MV-4-11 (cell line): ENCODE measurements at places on chromosomes 5 and 9.

- no peak for DNase-seq
Measured at GRCh38 chr5:41410307-41410706, 100.1 kb downstream of the PLCXD3 start.

- DNase-seq: peak; percentile 4
Measured at GRCh38 chr5:157710882-157711281, 20.3 kb upstream of the THG1L start.

GRCh38 chr5:150611026-150611425, 29.4 kb upstream of the SYNPO start:
- DNase-seq: no peak

GRCh38 chr9:37030611-37030939, 3.5 kb downstream of the PAX5 start:
- no peak for DNase-seq

GRCh38 chr5:124741711-124742496, 4.5 kb downstream of the ZNF608 start:
- no peak for DNase-seq

DNA sequence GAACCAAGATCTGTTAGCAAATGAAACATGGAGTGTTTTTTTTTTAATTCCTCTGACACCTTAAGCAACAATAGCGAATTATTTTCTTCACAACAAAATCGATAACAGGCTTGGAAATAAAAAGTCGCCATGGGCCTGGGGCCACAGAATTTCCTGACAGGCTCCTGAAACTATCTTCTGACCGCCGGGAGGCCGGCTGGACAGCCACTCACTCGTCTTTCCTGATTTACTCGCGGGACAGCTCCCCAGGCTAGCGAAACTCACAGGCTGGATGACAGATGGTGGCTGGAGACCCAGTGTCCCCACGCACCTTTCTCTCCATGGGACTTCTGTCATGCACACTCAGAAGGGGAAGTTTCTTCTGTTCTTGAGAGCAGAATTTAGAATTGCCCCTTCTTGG, 143.3 kb upstream of the IRX2 start:
- no peak for DNase-seq

DNA sequence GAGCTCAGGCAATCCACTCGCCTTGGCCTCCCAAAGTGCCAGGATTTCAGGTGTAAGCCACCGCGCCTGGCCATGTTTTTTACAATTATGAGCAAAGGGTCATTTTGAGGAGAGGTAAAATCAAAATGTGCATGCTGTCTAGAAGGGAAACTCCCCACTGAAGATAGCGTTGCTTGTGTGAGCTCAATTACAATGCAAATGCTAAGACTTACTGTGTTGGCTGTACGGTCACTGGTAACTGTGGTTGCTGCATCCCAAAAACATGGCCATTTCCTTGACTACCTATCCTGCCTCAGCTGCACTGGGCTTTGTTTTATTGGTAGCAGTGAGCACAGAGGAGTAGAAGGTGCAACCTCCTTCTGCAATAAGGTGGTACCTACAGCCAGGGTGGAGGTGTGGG, 77.4 kb upstream of the SPATA31E1 start:
- DNase-seq: no peak

DNA sequence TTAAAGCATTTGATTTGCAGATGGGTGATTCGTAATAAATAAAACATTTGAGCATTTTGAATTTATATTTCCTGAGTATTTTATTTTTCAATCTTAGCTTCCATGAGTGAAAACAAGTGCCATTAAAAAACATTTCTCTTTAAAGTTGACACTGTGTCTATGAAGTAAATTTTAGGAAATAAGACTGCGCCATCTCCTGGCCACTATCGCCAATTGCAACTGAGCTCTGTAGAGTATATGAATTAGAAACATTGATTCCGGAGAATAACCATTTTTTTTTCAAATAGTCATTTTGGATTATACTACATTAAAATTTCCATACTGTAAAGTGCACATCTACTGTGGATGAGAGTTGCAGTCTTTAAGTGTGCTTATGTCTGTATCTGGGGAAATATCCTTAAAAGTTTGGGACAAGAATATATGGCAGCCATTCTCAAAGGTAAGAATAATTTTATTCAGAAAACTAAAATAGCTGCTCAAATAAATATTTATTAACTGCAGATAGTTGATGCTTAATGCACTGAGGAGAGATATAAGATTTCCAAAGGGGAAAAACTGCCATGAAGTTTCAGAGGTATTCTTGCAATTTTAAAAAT, 5.9 kb downstream of the DMRTA1 start:
- DNase-seq: peak; percentile 35

DNA sequence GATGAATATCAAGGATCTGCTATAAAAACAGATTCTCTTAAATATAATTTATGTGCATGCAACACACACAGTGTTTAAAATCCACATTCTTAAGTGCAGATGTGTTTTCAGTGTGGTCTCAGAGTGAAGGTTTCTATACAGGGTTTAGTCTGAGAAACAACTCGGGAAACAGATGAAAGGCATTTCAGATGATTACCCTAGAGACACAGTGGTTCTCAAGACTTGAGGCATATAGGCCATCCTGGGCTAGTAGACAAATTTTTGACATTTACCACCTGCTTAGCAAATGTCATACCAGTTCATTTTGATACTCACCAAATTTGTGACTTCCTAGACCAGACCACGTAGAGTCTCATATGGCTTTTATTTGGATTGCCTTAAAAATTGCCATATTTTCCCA, 216.5 kb downstream of the ARL15 start:
- no peak for DNase-seq

DNA sequence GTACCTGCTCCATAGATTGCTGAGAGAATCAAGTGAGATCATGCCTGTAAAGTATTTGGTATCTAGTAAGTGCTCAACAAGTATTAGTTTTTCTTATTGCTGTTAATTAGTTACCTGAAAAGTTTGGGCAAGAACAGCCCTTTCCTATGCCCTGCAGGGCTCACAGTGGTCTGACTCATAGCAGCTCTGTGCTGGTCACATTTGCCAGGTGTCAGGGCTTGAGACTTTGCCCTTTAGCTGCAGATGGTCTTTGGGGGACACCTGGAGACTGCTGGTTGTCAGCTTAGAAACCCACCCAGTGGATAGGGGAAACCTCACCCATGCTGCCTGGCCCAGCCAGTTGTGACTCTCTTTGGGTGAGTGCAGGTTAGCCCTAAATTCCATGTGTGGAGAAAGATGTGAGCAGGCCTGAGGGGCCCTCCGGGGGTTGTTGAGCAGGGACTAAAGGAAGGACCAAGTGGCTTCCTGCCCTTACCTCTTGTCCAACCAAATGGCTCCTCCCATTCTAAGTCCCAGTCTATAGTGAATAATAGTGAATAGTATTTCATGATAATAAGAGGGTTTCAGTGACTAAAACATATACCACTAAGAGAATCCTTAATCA, 9.0 kb downstream of the COL27A1 start:
- DNase-seq: no peak

DNA sequence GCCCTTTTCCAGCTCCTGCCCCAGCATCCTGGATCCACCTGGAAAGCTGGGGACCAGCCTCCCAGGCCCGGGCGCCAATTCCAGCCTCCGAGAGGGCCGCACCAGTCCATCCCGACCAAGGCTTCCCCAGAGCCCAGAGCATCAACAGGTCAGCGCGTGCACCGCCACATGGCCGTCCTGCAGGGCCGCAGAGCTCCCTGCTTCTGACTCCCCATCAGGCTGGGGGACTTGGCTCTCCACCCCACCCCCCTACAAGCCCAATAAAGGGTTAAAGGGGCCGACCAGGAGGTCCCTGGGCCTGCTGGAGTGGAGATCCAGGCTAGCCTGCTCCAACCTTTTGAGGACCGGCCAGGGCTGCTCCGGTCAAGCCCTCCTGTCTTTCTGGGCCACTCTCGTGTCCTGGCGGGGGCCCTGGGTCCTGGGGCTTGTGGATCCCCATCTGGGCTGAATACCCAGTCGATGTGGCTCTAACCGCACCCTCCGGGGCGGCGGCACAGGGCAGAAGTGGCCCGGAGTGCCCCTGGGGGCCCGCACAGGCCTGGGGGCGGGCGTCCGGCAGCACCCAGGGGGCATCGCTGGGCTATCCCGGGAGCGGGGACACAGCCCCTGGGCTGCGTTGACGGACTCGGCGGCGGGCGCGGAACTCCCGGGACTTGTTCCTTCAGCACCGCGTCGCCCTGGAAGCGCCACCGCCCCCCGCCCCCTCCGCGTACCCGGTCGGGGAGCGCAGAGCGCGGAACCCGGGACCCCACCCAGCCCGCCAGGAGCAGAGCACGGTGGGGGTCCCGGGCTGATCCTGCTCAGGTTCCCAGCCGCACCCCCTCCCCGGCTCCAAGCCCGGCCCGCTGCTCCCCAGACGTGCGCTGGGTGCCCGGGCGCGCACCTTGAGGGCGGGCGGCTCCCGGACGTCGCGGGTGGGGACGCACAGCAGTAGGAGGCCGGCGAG, 590 bp downstream of the ENTPD2 start:
- no peak for DNase-seq

DNA sequence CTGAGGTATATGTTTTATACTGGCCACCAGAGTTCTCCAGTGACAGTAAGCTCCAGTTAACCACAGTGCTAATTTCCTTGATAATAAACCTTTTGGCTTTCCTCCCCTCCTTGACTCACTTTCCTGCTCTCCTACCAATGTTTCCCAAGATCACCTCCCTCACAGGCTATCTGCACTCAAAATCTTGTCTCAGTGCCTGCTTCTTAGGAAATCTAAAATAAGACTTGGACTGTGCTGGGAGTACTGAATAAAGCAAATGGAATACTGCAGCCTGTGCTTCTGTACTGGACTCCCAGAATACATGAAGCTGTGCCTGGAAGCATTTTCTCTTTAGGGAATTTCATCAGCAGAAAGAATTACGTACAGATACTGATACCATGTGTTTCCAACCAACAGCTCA, 1.7 kb upstream of the DCP2 start:
- DNase-seq: no peak

- DNase-seq: no peak
Measured at GRCh38 chr5:175814691-175815090, 56.7 kb upstream of the CPLX2 start.

- no peak for DNase-seq
Measured at GRCh38 chr5:137856916-137857862, 10.5 kb upstream of the MYOT start.

DNA sequence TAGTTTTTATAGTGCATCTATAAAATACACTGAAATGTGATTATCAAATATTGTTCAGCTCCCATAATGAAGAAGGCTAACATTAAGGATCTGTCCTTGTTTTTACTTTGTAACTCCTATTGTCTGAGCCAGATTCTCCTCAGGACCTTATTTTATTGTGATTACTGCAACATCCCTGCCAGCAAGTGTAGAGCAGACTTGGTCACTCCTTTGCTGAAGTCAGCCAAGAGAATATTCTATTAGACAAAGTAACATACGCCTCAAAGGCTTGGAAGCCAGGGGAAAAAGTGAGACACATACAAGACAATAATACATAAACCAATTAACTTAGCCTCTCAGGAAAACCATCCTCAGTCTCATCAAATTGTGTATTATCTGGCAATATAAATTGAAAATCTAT, 269.6 kb downstream of the ARL15 start:
- DNase-seq: no peak

- no peak for DNase-seq
Measured at GRCh38 chr5:110248921-110249320, 477.6 kb downstream of the TMEM232 start.

- DNase-seq: peak; percentile 76
Measured at GRCh38 chr9:135973277-135974219, 12.4 kb upstream of the UBAC1 start.

DNA sequence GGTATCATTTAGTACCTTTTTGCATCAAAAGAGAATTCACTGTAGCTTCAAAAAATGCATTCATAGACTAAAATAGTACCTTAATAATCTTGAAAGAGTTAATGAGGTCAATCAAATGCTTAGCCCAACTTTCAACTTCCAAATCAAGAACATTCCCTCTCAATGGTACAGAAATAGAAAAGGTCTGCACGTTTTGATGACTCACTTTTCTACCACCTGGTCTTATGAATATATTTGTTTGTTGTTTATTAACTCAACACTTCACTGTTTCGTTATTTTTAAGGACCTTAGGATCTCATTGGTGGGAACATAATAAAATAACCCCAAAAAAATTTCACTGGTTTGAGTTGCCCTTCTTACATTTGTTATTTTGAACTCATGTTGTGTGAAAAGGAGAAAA, 229.5 kb downstream of the MEF2C start:
- DNase-seq: no peak

- DNase-seq: peak; percentile 99
Measured at GRCh38 chr5:137622850-137623249, 113.0 kb downstream of the KLHL3 start.

DNA sequence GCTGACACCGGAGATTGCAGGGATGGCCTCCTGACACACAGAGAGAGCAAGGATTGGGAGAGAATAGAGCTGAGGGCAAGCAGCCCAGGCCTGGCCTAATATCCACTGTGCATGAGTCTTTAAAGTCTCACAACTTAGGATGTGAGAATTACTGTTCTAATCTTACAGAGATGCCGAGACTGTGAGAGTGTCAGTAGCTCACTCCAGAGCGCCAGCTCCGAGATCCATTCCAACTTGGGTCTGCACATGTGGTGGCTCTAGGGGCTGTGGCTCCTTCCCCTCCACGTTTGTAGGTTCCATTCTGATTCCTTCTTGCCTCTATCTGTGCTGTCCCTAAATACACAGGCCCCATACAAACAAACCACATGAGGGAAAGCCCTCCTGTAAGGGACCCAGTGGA, 304.6 kb downstream of the MLLT3 start:
- DNase-seq: no peak

DNA sequence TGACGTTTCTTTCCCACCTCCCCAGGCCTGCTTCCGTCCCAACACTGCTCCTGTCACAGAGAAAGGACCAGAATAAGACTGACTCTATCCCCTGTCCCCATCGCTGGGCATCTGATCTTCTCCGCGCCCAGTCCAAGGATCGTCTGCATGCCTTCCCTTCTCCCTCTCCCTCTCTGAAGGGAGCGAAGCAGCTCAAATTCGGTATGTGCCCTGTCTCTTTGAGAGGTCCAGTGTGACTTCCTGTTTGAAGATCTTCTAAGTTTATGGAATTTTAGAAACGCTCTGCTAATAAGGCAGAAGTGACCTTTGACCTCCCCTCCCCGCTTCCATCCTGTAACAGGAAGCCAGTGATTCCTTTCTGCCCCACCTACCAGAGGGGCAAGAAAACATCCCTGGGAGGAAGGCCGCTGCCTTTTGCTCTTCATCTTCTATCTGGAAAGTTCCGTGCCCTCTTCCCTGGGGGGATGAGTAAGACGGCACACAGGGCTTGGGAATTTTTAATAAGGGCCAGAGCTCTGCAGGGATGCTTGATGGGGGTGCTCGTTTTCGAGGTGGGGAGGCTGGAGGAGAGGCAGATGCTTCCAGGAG, 40.7 kb upstream of the RNU6ATAC start:
- DNase-seq: no peak

GRCh38 chr9:134984372-134985265, 66.9 kb upstream of the FCN1 start:
- no peak for DNase-seq
